Thoracic aorta endothelial cell (primary cell): ENCODE measurements at places on chromosomes 2 and 18. TPM values are rescaled to one million over a fixed set of nuclear protein-coding genes. Genes with fewer than 3 reads are reported as not detected.

DQX1 gene
- 0.13 TPM in 1 of 2 replicates, not detected in the other for total RNA-seq

IL1R2 gene
- 0.27 TPM in 1 of 2 replicates, not detected in the other for total RNA-seq

CFAP53 gene
- 0.07 TPM in 1 of 2 replicates, not detected in the other for total RNA-seq

CRYGC gene
- not detected in 2 replicates for total RNA-seq

TOGARAM2 gene
- under 0.01 and 0.13 TPM in 2 replicates for total RNA-seq

VWC2L gene
- not detected in 2 replicates for total RNA-seq

PPP4R1 gene
- 174 and 200 TPM in 2 replicates for total RNA-seq

SMCHD1 gene
- total RNA-seq = 109 and 112 TPM in 2 replicates

ZC3H6 gene
- 3.7 and 4.5 TPM in 2 replicates for total RNA-seq

TTL gene
- 94.3 and 102 TPM in 2 replicates for total RNA-seq

FBXO41 gene
- 0.66 and 1.7 TPM in 2 replicates for total RNA-seq

PLCL1 gene
- 9.6 and 9.7 TPM in 2 replicates for total RNA-seq

IL18RAP gene
- 0.07 TPM in 1 of 2 replicates, not detected in the other for total RNA-seq

SCN1A gene
- not detected in 2 replicates for total RNA-seq

TIA1 gene
- 153 and 162 TPM in 2 replicates for total RNA-seq

FAM237A gene
- total RNA-seq = not detected in 2 replicates

HS1BP3 gene
- 24.7 and 28.5 TPM in 2 replicates for total RNA-seq

TMSB10 gene
- total RNA-seq = 2,814 and 5,424 TPM in 2 replicates

GMCL1 gene
- 16.0 and 18.5 TPM in 2 replicates for total RNA-seq

ACKR3 gene
- total RNA-seq = 12.4 and 14.8 TPM in 2 replicates

VIT gene
- 1.7 and 2.2 TPM in 2 replicates for total RNA-seq

KIAA2012 gene
- not detected in 2 replicates for total RNA-seq

STAT4 gene
- 0.07 and 0.27 TPM in 2 replicates for total RNA-seq

ANKRD30B gene
- not detected in 2 replicates for total RNA-seq

MOGAT1 gene
- not detected in 2 replicates for total RNA-seq

TMEM169 gene
- 0.07 and 0.13 TPM in 2 replicates for total RNA-seq
